ENCODE measurements at places on chromosomes 7 and 10.

DNA sequence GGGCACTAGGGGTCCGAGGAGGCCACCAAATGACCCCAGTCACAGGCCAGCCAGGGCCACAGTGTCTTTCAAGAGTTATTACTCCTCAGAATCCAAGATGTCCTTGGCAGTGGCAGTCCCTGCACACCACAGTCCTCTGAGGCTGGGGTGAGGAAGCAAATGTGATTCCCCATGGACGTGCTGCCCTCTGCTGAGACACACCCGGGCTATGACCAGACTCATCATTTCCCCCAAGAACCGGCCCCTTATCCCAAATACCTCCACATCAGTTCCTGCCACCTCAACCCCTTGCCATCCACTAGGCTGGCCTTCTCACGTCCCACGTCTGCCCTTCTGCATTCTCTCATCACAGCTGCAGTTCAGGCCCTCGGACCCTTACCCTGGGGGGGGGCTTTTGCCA is 5.0 kb downstream of the PRKAG2 start:
- no peak for DNase-seq

GRCh38 chr10:6423004-6423403 is 157.1 kb downstream of the PRKCQ start:
- no peak for DNase-seq

GRCh38 chr7:40674316-40674715 is 539.5 kb downstream of the SUGCT start:
- DNase-seq = no peak

- no peak for DNase-seq
Measured at GRCh38 chr10:60818134-60818770, 40.0 kb downstream of the CDK1 start.

GRCh38 chr10:128729910-128730420 is 603.7 kb upstream of the MKI67 start:
- no peak for DNase-seq

DNA sequence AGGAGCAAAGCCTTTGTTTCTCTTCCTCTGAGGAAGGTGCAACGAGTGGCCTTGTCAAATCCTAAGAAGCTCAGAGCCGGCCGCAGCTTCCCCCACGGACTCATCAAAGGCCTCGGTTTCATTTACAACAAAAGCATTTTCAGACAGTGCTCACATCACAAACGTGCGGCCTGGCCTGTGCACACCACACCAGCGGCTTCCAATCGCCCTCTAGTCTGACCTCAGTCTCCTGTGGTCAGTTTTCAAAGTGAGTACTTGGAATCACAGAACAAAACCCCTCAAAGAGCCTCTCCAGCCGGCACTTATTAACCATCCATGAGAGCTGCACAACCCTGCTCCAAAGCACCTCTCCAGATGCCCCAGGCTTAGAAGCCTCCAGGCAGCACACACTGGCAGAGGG is 3.3 kb downstream of the RADIL start:
- no peak for DNase-seq

DNA sequence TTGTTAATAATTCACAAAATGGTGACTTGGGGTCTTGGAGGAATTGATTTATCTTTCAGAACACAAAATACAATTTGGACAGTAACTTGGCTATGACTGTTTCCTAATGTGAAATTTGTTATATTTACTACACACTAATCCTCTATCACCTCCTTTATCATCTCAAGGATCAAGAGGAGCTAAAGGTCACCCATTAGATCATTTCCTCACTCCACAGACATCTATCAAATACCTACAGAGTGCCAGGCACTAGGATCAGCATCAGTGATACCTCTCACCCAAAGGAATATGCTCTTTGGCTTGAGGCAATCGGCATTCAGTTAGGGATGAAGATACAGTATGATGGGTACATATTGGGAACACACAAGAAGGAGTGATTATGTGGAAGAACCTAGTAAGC is 132.1 kb downstream of the INHBA start:
- DNase-seq = no peak

DNA sequence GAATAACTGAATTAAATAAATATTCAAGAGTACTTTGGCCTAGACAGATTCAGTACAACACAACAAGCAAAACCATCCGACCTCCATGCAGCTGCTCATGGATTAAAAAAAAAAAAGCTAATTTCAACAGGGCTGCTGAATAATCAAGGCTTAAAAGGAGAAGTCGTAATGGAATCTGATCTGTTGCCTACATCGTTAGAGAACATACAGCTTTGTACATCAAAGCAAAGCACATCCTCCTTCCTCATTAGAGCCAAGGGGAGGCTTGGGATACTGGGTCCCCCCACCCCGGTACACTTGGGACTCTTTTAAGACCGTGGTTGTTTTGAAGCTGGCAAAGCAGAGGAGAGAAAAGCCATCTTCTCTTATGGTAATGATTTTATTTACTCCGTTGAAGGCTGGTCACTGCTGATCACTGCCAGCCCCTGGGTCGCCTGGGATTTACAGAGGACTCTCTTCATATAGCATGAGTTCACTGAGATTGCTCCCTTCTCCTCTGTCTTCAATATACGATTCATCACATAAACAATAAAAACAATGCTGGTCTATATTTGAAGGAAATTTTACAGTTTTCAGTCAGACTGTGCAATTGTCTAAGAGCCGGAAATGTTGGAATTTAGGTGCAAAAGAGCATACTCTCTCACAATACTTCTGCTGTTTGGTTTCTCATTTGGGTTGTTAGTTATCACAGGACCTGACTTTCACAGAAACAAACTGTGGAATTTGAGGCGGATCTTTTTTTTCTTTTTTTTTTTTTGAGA is 148.8 kb downstream of the FAM107B start:
- DNase-seq = no peak

GRCh38 chr10:103291588-103291987 is 14.7 kb downstream of the INA start:
- no peak for DNase-seq
